ENCODE measurements at places on chromosomes 7 and 10.
A peak's percentile ranks its signal among the peaks of the same experiment; 100 is the strongest.

- no peak for DNase-seq
Observed at GRCh38 chr10:128476368-128476725, 350.1 kb upstream of the MKI67 start.

DNA sequence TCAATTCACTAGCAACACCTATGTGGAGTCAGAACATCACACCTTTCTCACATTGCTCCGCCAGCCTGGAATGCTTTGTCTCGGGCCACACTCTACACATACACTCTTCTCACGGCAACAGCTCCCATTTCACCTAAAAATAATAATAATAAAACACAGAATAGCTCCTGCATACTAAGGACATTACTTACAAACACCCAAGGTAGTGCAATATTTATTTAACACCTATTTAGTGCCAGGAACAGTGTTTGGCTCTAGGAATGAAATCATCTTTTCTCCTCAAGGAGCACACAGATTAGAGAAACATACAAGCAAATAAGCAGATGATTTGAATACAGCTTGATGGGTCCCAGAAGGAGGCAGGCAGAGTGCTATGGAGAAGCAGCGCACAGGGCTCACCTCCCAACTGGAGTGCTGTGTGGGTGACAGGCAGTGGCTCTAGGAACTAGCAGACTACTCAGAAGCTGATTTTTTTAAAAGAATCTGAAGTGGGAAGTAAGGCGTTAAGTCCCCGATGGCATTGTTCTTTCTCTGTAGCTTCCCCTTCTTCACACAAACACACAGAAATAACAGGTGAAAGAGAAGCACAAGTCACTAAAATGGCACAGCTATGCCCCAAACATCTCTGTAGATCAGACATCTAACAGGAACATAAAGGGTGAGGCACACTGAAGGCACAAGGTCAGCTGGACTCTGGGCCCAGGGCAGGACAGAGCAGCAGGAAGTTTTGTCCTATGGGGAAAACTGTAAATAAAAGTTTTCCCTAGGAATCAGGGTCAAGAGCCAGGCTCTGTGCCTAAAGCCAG lies 16.7 kb downstream of the USP6NL start:
- DNase-seq: peak; percentile 33

DNA sequence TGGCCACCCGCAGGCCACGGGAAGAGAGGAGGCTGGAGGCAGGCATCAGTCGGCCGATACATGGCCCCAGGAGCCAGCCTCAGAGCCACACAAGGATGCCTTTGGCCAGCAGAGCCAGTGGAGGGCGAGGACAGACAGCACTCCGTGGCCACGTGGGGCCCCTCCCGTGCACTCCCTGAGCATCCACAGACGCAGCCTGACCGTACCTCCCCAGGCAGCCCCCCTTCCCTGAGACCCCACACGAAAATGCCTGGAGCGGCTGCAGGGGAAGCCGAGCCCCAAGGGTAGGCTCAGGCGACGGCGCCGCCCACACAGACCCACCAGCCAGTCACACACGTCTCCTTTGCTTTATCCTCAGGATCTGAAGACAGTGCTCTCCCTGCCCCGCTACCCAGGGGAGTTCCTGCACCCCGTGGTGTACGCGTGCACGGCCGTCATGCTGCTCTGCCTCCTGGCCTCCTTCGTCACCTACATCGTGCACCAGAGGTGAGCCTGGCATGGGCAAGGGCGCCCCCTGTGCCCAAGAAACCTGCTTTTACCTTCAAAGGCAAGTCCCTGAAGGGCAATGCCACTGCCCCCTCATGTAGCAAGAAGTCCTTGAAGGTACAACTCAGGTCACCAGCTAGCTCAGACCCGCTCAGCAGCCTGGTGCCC lies 9.0 kb downstream of the ADGRA1 start:
- no peak for DNase-seq

- no peak for DNase-seq
Observed at GRCh38 chr7:22581099-22581498, 81.1 kb upstream of the STEAP1B start.

- no peak for DNase-seq
Observed at GRCh38 chr10:89348481-89348880, 20.7 kb downstream of the IFIT3 start.

GRCh38 chr10:86970162-86970981 lies 2.1 kb downstream of the ADIRF start:
- no peak for DNase-seq

- DNase-seq: no peak
Observed at GRCh38 chr10:121262774-121263430, 335.3 kb downstream of the FGFR2 start.

GRCh38 chr10:34622945-34623344 lies 192.2 kb downstream of the PARD3 start:
- DNase-seq: no peak

- no peak for DNase-seq
Observed at GRCh38 chr7:47896809-47897423, 51.4 kb downstream of the PKD1L1 start.

DNA sequence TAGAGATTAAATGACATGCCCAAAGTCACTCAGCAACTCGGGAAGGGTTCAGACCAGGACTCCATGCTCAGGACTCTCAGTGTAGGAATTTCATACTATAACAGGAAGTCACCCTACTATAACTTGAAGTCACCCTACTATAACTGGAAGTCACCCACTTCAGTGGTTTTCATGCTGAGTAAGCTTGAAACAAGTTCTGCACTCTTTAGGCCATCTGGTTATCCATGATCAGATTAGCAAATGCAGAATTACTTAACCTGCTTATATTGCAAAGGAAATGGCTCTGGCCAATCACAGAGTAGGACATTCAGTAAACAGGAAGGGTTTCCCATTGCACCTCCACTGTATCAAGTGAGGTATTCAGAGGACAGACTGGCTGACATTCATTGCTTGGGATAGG lies 1240.4 kb downstream of the GATA3 start:
- no peak for DNase-seq

GRCh38 chr7:65798111-65799075 lies 74.5 kb upstream of the VKORC1L1 start:
- no peak for DNase-seq

- no peak for DNase-seq
Observed at GRCh38 chr10:51377070-51377931, 303.0 kb downstream of the PRKG1 start.

DNA sequence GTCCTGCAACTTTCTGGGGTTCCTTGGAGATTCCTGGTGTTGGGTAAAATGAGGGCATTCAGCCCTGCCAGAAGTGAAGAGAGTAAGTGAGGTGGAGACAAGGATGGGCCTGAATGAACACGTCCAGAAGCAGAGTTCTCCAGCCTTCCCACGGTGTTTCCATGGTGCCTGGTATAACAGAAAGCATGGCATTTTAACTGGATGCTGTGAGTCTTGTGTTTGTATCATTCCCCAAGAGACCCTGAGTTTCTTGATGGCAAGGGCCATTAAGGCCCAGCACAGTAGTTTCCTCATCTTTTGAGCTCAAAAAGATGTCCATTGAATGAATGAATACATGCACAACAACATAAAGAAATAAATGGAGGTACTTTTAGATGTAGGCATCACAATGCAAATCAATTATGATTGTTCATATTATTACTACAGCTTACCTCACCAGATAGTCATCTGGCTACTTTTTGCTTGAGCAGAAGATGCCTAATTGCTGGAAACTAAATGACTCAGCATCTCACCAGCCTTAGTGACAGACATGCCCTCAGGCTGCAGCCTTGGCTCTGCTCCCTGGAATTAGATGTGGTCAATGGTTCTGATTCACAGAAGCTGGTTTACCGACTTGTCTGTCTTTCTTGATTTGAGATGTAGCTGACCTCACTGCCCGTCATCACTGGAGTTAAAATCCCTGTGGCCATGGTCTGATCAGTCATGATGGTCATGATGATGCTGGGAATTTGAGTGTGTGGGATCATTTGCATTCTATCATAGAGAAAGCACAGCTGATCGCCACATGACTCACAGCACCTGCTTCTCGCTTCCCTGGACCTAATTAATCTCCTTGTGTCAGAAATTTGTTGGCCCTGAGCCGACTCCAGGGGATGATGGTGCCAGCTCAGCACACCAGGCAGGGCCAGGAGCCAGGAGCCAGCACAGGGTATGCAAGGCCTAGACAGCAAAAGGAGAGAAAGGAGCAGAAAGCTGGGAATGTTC lies 83.9 kb downstream of the CXCL12 start:
- DNase-seq: no peak
